DMS53 (cell line): ENCODE measurements at places on chromosomes 6 and 20.

GRCh38 chr6:36724514-36725390, 27.1 kb downstream of the RAB44 start:
- DNase-seq = peak; percentile 87

GRCh38 chr6:149235130-149235561, 82.4 kb upstream of the TAB2 start:
- peak; percentile 90 for DNase-seq

- no peak for DNase-seq
Observed at GRCh38 chr6:82076916-82077315, 170.6 kb downstream of the IBTK start.

- peak; percentile 83 for DNase-seq
Observed at GRCh38 chr6:87066449-87067333, 28.2 kb downstream of the CGA start.

GRCh38 chr20:37880726-37881591, 22.0 kb upstream of the VSTM2L start:
- peak; percentile 83 for DNase-seq

DNA sequence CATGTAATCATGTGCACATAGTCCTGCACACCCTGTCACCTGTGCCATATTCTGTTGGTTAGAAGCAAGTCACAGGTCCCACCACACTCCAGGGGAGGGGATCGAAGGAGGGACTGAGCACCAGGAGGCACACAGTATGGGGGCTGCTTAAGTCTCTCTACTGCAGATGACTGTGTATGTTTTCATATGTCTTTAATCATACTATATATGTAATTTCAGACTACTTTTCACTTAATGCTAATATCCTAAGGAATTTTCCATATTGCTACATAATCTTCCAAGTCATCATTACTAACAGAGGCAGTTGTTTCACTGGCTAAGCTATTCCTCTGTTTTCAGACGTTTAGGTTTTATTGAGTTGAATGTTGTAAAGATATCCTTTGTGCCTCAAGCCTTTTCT, 10.8 kb downstream of the EFCAB8 start:
- DNase-seq = no peak

DNA sequence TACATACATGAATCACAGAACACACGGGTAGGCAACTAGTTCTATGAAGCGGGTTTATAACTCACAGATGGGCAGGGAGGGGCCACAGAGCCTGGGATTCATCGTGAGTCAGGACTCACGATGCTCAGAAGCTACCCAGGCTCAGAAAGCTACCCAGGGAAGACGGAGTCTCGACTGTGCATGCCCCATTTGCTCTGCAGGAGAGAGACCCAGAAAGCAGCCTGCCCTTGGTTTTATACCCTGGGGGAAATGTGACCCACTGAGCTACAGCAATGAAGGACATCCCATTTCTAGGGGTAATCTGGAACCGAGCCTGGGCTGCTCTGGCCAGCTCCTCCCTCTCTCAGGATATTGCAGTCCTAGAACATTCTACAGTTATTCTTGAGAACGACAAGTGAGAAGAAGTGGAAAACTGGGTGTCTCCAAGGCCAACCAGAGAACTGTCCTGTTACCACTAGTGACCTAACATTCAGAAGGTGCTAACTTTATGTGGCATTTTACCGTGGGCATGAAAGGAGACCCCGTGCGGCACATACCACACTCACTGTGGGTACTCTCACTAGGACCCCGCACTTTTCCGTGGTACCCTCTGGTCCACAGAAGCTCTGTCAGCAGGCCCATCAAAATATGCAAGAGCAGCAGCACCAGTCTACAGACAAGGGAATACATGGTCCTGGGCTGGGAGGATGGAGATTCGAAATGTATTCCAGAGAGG, 201.9 kb upstream of the PMEPA1 start:
- no peak for DNase-seq

DNA sequence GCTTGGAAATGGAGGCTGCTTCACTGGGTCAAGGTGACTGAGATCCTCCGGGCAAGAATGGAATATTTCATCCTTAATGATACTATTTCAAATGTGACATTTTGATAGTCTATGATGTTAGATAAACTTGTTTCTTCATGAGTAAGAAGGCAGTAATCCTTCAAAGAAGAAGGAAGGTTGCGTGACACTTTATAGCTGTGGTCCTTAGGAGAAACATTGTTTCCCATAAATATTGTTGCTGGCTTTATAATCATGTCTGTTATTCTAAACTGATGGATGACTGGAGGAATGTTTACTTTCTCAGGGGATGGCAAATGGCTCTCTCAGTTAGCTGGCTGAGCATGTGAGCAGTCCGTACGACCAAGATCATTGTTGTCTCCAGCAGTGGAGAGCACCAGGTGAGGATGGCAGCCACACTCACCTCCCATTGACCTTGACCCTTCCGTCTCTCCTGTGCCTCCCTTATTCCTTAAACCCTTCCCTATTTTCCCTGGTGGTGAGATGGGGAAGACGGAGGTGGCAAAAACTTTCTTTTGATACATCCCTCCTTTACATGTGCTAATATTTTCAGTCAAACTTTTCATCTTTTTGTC, 171.2 kb upstream of the OLIG3 start:
- DNase-seq = no peak

GRCh38 chr20:19456595-19457395, 244.4 kb downstream of the SLC24A3 start:
- DNase-seq = no peak

DNA sequence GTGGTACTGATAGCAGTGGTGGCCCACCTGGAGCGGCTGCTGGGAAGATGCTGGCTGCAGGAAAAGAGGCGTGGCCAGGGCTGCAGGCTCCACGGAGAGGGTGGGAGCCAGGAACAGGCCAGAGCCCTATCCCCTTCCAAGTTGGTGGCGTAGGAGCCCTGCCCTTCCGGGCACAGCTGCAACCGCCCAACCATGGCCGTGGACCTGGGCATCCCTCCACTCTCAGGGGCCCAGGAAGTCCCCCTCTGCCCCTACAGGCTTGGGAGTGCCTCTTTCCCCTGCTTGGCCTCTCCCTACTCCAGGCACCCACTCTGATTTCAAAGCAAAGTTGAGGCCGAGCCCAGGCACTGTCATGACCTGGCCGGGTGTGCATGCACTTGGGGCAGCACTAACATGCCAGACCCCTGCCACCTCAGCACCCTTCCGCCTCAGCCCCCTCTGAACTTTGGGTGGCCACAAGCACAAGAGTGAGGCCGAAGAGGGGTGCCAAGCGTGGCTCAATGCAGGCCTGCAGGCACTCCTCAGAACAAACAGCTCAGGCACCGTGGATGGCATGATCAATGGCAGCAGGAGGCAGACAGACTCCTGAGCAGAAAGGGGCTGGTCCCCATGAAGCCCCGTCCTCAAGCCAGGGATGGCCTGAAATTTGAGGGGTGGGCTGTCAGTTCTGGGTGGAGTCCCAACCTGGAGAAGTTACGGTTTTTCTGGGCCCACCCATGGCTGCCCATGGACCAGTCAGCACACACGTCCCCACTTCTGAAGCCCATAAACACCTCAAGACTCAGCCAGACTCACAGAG, 200.3 kb upstream of the PRND start:
- DNase-seq = no peak
